ENCODE measurements at places on chromosomes 1 and 21. TPM values are rescaled to one million over a fixed set of nuclear protein-coding genes. Genes with fewer than 3 reads are reported as not detected.

Gene RGS8
- total RNA-seq, result under 0.01 TPM

DNA sequence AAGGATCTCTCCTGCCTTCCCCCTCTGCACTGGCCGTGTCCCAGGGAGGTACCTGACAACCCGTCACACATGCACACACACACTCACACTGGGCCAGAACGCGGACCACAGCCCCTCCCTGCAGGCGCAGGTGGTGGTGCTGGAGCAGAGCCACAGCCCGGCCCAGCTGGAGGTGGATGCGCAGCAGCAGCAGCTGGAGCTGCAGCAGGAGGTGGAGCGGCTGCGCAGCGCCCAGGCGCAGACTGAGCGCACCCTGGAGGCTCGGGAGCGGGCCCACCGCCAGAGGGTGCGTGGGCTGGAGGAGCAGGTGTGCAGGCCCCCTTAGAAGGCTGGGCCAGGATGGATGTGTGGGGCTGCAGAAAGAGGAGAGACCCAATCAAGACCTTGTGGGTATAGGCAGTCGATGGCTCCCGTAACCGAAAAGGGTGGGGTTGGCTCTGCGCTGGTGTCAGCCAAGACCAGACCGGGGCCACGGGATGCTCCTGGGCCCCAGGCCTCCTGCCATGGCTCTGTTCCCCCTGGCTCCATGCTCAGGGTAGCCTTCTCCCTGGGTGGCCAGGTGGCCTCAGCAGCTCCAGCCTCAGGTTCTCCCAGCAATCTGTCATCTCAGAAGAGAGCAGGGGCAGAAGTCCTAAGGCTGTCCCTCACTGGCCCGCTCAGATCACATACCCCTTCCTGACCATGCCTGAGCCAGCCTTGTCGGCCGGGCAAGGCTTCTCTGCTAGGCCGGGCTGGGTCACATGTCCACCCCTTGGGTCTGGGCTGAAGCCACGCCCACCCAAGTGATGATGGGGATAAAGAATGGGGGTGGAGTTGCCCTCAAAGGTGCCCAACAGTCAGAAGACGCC lies 8.9 kb downstream of the MFAP2 start:
- no peak for DNase-seq

- no peak for DNase-seq
Measured at GRCh38 chr1:109152196-109152595, 38.3 kb downstream of the ELAPOR1 start.

GRCh38 chr1:29903548-29904166 lies 667.3 kb downstream of the PTPRU start:
- no peak for DNase-seq

DNA sequence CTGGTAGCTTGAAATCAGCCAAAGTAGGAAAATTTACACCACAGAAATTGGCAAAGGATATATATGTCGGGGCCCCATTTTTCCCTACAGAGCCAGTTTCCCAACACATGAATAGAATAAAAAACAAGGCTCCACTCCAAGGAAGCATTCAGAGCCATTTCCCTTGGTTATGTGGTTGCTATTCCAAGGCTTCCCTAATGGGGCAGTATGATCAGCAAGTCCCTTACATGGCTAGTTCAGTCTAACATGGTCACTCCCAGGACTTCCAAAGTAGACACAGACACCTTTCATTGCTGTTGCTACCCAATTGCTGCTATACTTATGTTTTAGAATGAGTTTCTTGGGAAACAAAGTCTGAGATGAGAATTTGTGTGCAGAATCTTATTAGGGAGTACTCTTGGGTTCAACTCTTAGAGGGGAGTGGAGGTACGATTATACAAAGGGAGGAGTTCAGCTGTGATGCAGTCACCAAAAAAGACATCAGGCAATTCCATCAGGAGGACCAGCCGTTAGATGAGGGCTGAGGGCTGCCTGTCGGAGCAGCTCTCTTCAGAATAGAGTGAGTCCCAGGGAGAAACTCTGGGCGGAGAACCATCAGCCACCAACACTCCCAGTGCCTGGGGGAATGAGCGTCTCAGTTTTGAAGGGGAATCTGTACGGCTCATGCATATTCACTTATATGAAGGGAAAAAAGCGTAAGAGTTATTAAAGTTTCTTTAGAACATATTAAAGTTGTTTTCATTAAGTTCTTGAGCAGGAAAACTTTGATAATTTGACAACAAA lies 92.9 kb downstream of the C21orf91 start:
- no peak for DNase-seq

Gene SCNM1
- 21.5 TPM for total RNA-seq

GRCh38 chr1:184350573-184350972 lies 36.3 kb upstream of the C1orf21 start:
- no peak for DNase-seq

Data from hematopoietic multipotent progenitor cell (in vitro differentiated cells).